Hematopoietic multipotent progenitor cell treated with erythropoietin and hydrocortisone succinate and interleukin-3 and kit ligand, for 4 days (in vitro differentiated cells): ENCODE measurements at places on chromosomes 3 and 15.
A peak's percentile ranks its signal among the peaks of the same experiment; 100 is the strongest.

GRCh38 chr3:75012791-75013331, 398.4 kb upstream of the CNTN3 start:
- DNase-seq = no peak

DNA sequence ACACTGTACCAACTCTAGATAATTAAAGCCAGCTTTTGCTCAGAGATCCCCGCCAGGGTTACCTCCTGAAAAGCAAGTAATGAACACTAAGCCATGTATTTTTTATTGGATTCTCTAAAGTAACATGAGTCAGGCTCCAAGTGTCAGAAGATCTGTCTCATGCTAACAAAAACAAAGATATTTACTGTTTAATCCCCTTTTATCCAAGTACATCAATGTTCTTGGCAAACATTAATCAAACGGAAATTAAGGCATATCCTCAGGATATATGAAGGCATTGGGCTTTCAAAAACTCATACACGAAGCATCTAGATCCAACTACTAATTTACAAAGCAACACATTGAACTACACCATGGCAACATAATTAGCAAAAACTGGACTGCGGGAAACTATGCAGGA, 37.2 kb downstream of the MYO5A start:
- no peak for DNase-seq

- peak; percentile 5 for DNase-seq
Observed at GRCh38 chr3:165624761-165625160, 212.5 kb downstream of the BCHE start.

DNA sequence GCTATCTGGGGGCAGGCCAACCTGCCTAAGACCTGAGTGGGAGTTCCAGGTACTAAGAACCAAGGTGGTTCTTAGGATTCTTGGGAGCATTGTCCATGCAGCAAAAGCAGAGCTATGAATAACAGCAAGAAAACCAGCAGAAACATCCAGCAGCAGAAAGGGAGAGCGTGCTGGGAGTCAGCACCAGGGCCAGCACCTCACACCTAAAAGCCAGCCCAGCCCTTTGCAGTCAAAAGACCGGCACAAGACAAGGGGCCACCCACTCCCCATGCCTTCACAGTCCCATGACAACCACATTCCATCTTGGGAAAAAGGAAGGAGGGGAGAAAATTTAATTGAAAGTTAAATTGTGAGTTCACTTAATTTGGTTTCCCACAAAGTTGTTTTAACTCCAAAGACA, 364.9 kb downstream of the AGBL1 start:
- DNase-seq = no peak

GRCh38 chr3:54871867-54872266, 56.0 kb downstream of the LRTM1 start:
- no peak for DNase-seq

DNA sequence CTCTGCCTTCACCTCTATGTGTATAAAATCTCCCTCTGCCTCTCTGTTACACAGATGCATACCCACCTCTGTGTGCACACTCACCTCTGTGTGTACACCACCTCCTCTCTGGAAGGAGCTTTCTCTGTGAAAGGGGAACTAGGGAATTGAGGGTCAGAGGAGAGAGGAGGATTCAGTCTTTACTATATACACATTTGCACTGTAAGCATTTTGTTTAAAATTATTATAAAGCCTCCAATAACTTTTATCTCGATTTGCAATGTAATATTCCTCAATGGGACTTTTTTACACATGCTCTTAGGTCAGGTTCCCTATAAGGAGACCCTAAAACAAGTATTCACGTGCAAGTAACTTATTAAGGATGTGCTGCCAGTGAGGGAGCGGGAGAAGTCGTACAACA, 82.5 kb downstream of the OXNAD1 start:
- DNase-seq = no peak

- DNase-seq = no peak
Observed at GRCh38 chr15:59764775-59765174, 75.7 kb upstream of the BNIP2 start.

GRCh38 chr15:62307551-62307950, 142.5 kb upstream of the C2CD4B start:
- no peak for DNase-seq

- DNase-seq = no peak
Observed at GRCh38 chr3:197027151-197027895, 2.3 kb downstream of the MELTF start.

GRCh38 chr3:55543181-55543614, 56.1 kb upstream of the WNT5A start:
- DNase-seq = no peak

- DNase-seq = peak; percentile 81
Observed at GRCh38 chr3:23113455-23114171, 89.5 kb upstream of the UBE2E2 start.

GRCh38 chr3:100706365-100706764, 2.9 kb upstream of the TFG start:
- DNase-seq = no peak

DNA sequence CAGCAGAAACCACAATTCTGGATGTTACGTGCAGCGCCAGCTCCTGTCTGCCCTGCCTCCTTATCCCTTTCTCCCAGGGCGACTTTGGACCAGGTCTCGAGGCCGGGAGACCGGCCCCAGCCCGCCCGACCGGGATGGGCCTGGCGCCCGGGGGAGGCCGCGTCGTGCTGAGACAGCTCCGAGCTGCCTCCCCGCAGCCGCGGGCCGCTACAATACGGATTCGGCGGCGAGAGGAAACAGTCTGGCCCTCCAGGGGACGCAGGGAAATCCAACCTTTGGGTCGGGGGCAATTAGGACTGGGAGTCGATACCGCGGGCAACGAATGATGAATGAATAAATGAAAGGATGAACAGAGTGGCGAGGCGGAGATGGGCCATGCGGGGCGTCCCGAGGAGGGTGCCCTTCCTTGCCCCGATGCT, 537 bp downstream of the GRAMD2A start:
- no peak for DNase-seq

- no peak for DNase-seq
Observed at GRCh38 chr15:92600856-92601255, 54.7 kb downstream of the FAM174B start.

GRCh38 chr15:61003437-61004218, 225.5 kb downstream of the RORA start:
- DNase-seq = no peak

DNA sequence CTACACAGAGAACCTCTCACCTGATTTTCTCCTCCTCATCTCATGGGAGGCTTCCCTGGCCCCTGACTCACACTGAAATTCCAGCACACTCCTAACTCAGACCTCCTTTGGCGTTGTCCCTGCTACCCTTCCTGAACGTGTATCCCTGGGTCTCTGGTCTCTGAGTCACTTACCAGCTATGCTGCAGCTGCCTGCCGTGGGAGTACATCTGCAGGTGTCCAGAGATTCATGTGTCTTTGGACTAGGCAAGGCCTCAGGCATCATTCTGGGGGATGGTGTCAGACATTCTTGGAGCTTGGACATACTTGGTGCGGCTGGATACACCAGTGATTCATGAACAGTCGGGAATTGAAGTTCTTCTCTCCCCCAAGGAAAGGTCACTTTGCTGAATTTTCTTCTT, 148.8 kb upstream of the TRIM42 start:
- no peak for DNase-seq

- DNase-seq = no peak
Observed at GRCh38 chr3:193835414-193835813, 242.4 kb downstream of the OPA1 start.

DNA sequence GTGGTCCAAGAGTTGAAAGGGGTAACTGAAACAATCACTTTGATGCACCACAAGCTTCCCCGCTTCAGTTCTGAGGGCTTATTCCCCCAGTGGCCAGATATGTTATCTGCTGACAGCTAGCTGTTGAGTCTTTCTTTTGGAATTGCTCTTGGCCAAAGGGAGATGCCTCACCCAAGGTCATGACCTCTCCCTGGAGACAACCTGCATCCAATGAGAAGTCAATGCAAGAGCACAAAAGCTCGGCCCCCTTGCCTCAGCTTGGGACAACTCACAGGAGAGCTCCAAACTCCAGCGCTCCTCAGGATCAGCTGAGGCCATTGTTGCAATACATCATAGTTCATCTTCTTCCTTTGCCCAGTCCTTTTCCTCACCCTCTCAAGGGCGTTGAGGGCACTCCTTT, 31.0 kb upstream of the THBS1 start:
- no peak for DNase-seq

GRCh38 chr3:66181764-66182163, 39.0 kb upstream of the SLC25A26 start:
- no peak for DNase-seq

GRCh38 chr3:13143381-13144004, 70.3 kb upstream of the IQSEC1 start:
- no peak for DNase-seq

DNA sequence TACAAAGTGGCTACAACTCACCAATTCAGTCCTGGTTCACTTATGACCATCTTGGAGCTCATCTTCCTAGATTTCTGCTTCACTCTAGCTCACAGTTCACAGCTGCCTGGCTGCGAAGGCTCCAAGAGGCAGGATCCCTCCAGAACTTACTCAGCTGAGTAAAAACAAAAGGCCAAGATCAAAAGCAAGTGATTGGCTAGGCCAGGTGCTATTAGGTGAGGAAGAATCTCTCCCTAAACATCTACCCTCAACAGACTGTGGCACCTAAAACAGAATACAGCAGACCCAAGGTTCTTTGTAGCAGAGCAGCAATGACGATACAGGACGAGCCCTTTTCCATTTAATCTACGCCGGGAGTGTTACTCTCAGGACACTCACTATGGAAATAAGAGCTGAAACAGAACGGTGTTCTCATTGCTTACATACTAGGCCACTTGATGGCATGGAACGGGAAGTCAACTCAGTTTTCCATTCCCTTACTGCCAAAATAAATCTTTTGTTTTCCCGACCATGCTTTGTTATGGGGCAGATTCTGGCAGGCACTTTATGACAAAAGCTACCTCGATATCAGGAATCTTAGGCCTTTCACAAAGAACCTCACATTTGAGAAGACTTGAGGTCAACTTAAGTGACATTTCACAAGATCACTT, 901 bp downstream of the ICE2 start:
- DNase-seq = peak; percentile 45

- DNase-seq = no peak
Observed at GRCh38 chr3:28940530-28940929, 340.3 kb upstream of the RBMS3 start.

- DNase-seq = no peak
Observed at GRCh38 chr15:78257681-78258080, 6.7 kb upstream of the DNAJA4 start.

DNA sequence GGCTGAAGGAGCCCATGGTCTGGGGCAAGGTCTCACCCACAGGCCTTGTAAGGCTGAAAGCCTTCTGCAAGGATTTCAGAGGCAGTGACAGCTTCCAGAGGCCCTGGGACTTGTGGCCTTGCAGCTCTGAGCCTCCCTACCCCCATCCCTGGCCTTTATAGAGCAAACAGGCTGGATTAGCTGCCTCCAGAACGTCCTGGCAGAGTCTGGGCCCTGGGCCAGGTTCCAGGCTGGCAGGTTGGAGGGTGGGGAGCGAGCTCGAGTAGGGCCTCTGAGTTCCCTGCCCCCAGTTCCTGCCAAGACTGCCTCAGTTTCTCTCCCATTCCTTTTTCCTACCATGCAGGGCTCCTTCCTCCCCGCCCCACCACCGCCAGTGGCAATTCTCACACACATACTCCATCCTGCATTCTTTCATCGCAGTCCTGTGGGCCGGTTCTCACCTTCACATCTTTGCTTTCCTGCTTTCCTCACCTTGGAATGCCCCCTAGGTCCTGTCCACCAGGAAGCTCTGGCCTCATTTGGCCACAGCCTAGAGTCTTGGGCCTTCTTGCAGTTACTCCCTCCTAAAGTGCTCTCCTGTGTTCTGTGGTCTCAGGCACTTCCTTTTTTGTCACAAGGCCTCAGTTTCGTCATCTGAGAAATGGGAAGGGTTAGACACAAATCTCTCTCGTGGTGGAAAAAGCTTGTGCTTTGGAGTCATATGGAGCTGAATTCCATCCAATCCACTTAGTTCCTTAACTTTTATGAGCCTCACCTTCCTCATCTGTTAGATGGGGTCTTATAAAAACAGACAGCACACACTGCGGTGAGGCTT, 2.7 kb downstream of the LMAN1L start:
- no peak for DNase-seq

GRCh38 chr3:42119561-42120355, 28.6 kb downstream of the TRAK1 start:
- peak; percentile 56 for DNase-seq

GRCh38 chr15:74269362-74270035, 33.4 kb downstream of the CCDC33 start:
- no peak for DNase-seq

GRCh38 chr3:150734795-150735119, 28.2 kb downstream of the SIAH2 start:
- DNase-seq = no peak

- no peak for DNase-seq
Observed at GRCh38 chr3:113354307-113354706, 87.0 kb downstream of the CFAP44 start.

GRCh38 chr3:16464511-16465148, 48.9 kb downstream of the RFTN1 start:
- no peak for DNase-seq

DNA sequence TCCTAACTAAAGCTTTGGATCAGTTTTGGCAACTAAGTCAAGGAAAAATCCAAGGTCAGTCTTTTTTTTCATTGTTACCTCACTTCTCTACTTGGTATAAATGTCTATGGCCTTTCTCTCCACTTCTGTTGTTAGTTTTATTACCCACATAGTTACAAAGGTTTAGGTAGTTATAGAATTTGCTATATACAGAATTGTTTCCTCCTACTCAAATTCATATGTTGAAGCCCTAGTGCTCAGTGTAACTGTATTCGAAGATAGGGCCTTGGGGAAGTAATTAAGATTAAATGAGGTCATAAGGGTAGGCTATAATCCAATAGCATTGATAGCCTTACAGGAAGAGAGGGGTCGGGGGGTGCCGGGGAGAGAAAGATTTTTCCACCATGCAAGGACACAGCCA, 19.7 kb upstream of the STIMATE start:
- DNase-seq = no peak

DNA sequence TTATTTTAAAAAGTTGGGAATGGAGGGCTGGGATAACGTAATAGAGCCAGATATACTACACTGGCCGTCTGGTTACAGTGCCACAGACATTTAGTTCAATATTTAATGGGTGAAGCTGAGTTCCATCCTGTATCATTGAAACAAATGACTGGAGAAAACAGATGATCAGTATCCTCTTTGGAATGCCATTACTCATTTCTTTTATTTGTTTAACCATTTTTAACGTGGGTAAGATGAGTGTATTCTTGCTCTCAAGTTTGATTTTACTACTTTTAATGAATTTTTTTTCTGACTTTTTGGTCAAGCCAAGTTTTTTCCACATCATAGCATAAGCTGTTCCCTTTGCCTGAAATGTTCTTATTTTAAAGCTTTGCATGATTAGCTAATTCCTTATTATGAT, 53.9 kb upstream of the GRM7 start:
- DNase-seq = no peak

GRCh38 chr15:66724732-66725463, 22.9 kb downstream of the SMAD6 start:
- no peak for DNase-seq

GRCh38 chr3:145191543-145191942, 969.4 kb downstream of the PLOD2 start:
- no peak for DNase-seq

- no peak for DNase-seq
Observed at GRCh38 chr3:29478611-29479010, 197.7 kb downstream of the RBMS3 start.

GRCh38 chr3:149453140-149453805, 21.2 kb upstream of the TM4SF4 start:
- no peak for DNase-seq
